ENCODE measurements at places on chromosomes 3 and 15. TPM values are rescaled to one million over a fixed set of nuclear protein-coding genes. Genes with fewer than 3 reads are reported as not detected.

DNA sequence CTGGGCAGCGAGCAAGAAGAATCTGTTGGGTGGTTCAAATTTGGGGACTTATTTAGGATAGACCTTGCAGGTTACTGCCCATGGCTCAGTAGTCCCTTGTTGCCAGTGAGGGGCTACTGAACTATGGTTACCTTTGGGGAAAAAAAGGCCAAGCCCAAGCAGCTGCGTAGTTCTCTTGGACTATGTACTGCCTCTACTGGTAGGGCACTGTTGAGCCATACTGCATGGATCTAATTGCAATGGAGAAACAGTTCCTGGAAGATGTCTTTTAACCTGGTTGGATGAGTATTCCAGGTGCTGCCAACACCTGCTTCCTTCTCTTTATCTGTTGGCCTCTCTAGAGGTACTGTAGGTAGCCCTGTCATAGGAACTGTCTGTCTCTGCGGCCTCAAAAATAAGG is 671.9 kb upstream of the CBLB start:
- no peak for DNase-seq
- H3K27me3 ChIP-seq: no peaks in the 10 kb centered on the region
- H3K36me3 ChIP-seq: peaks cover 6% of the 10 kb centered on the region
- peaks cover 7% of the 10 kb centered on the region for H3K4me1 ChIP-seq
- H3K27ac ChIP-seq: no peak overlapping the region
- H3K4me3 ChIP-seq: no peak overlapping the region

- peak overlapping the region; percentile 29 for H3K27ac ChIP-seq
- peaks cover 71% of the 10 kb centered on the region for H3K4me1 ChIP-seq
- H3K27me3 ChIP-seq: no peaks in the 10 kb centered on the region
- no peak overlapping the region for H3K4me3 ChIP-seq
- no peak for DNase-seq
Observed at GRCh38 chr15:51853998-51854397, 24.5 kb downstream of the TMOD3 start.

DNA sequence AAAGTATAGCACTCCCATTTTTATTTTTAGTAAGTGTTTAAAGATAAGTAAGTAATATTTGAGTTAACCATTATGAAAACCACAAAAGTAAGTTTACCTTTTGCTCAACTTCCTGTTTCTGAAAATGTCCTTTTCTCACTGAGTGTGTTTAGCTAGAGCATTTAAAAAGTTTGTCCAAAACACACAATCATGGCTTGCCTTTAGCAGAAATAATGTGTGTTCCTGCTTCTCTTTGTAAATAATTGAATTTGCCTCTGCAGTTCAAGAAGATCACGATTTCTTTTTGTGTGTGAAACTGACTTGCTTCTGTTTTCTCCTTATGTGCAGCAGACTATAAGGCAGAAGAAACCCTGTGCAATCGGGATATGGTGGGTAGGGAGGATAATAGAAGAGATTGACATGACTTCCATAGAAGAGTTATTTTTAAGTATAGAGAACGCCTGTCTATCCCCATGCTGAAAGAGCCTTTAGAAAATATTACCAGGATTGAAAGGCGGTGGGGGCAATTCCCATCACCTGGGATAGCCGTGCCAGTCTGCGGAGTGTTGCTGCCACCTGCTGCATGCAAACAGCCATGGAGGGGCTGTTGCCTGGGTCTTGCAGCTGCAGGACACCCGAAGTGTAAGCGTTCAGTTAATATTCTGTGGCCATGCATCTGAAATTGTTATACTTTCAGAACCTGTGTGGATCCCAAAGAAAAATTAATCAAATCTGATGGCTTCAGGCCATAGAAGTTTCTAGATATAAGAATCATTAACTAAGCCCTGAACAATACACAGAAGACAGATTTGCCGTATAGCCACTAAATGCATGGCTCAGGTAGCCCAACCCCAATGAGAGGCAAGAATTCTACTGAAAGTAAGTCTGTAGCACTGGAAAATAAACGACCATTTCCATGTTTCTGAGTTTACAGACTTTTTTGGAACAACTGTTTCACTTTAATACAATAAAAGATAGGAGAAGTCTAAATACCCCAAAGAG is 2.4 kb upstream of the CD96 start:
- H3K4me1 ChIP-seq: peaks cover 23% of the 10 kb centered on the region
- no peak overlapping the region for H3K4me3 ChIP-seq
- DNase-seq: no peak
- H3K36me3 ChIP-seq: no peaks in the 10 kb centered on the region
- H3K27ac ChIP-seq: no peak overlapping the region

DNA sequence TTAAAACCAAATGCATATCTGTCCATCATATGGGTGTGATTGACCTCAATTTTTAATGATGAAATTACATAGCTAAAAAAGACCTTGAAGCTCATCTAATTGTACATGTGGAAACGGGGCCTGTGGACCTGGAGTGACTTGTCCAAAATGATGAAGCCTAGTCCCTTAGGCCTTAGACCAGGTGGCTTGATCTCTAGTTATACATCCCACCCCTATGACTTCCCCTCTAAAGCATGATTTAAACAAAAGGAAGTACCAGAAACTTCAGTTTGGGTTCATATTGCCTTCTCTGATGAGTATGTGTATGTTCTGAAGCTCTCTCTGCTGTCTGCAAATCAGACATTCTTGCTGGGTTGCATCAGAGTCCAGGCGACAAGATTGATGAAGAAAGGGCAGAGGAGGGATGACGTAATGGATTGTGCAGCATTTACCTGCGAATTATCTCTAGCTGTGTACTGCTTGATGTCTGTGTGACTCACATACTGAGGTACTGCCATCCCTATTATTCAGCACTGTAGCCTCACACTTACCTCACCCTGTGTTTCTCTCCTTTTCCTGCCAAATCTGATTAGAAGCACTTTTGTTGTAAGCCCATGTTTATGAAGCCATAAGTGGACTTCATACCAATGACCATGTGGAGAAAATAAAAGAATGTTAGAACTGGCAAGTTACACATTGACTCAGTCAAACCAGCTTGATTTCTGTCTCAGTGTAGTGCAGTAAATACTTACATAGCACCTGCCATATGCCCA is 111.5 kb downstream of the FILIP1L start:
- H3K27me3 ChIP-seq: no peaks in the 10 kb centered on the region
- H3K36me3 ChIP-seq: no peaks in the 10 kb centered on the region
- peaks cover 21% of the 10 kb centered on the region for H3K4me1 ChIP-seq
- DNase-seq: no peak

DNA sequence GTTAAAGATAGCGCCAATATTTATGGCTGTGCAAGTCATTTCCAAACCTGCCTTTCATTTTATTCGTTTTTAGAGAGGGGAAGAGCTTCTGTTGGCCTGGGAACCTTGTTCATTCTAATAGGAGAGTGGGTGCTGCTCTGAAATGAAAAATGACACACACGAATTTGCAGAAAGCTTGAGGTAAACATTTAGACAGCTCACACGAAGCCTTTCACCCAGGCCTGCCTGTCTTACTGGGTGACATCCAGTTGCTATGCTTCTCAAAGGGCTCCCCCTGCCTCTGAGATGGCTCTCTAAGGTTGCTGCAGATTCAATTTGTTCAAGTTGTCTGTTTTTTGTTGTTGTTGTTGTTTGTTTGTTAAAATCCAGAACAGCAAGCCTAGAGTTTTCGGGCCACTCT is 18.2 kb downstream of the PEX5L start:
- H3K27me3 ChIP-seq: no peaks in the 10 kb centered on the region
- DNase-seq: no peak
- H3K36me3 ChIP-seq: no peaks in the 10 kb centered on the region
- H3K27ac ChIP-seq: no peak overlapping the region

DNA sequence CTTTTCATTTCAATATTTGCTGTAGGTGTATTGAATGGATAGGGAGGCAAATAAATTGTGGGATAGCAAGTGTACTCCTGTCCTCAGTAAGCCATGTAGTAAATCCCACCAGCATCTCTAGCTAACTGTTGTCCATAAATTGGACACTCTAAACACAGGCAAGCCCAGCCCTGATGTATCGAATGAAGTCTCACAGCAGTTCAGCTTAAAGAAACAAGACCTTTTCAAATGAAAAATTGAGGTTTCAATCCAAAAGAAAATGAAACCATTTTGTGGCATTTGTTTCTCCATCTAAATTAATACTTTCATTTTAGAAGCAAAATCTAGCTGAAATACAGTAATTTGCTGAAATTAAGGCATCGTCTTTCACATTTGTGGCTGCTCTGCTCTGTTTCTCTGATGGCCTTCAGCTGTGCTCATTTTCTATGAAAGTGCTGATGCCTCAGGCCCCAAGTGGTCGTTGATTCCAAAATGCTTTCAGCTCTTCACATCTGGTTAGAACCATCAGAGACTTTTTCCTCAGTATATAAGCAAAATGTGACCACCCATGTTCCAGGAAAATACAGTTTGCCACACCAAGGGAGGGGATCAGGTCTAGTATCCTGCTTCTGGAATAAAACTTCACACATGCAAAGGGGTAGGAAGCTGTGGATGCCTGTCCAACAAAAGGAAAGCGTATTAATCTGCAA is 245.0 kb downstream of the ZMAT3 start:
- DNase-seq: no peak
- H3K4me3 ChIP-seq: no peak overlapping the region
- H3K27me3 ChIP-seq: no peaks in the 10 kb centered on the region
- peaks cover 7% of the 10 kb centered on the region for H3K4me1 ChIP-seq
- no peak overlapping the region for H3K27ac ChIP-seq
- H3K36me3 ChIP-seq: no peaks in the 10 kb centered on the region

SH2D7 gene
- total RNA-seq: not detected

DNA sequence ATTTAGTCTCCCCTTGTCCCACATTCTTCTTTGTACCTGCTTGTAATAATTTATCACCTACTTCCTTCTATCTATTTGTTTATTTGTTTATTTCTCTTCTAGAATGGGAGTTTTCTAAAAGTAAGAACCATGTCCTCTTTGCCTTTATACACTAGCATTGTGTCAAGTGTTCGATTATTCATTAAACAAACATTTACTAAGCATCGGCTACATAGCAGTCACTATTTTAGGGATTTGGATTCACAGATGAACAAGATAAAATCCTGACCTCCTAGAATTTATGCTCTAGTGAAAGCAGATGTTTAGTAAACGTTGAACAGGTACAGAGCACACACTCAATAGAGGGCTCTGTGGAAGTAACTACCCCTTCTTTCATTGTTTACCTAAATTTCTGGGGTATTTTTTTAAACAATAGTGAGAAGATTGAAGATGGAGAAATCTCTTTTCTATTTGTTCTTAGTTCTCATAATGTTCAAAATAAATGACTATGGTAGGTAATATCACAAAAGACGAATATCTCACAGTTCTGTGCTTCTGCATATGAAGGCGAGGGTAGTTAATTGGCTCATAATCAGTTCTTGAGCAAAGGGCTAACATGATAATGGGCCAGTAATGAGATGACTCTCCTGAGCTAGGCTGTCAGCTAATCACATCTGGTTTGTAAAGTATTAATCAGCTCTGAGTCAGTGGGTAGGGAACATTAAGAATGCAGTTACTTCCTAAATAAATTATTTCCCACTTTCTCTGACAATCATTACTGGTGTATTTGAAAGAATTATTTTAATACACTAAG is 111.9 kb downstream of the SLC9A9 start:
- no peaks in the 10 kb centered on the region for H3K36me3 ChIP-seq
- H3K4me3 ChIP-seq: no peak overlapping the region
- H3K27me3 ChIP-seq: no peaks in the 10 kb centered on the region
- no peak overlapping the region for H3K27ac ChIP-seq

- H3K27me3 ChIP-seq: no peaks in the 10 kb centered on the region
- H3K27ac ChIP-seq: peak overlapping the region; percentile 81
- H3K36me3 ChIP-seq: no peaks in the 10 kb centered on the region
- no peak overlapping the region for H3K4me3 ChIP-seq
- DNase-seq: no peak
Observed at GRCh38 chr15:40379853-40380252, 2.7 kb upstream of the KNSTRN start.

DNA sequence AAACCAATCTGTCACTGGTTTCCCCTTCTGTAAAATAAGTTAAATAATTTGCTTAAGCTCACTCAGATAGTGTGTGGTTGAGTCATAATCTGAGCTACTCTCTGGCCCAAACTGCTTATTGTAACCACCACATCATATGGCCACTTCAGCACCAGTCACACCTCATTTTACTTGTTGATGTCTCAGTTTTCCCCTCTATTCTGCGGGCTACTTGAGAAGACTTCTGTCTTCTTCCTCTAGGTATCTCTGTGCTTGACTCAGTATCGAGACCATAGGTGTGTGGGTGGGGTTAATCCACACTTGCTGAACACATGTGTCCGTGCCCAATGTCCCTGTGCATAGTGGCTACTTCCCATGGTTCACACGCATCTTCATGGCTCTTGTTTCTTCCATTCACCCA is 32.9 kb downstream of the CRYGS start:
- peaks cover 54% of the 10 kb centered on the region for H3K27me3 ChIP-seq
- DNase-seq: no peak
- H3K27ac ChIP-seq: no peak overlapping the region
- H3K36me3 ChIP-seq: no peaks in the 10 kb centered on the region

CD200 gene
- total RNA-seq: 0.27 TPM

Measured in osteocyte (in vitro differentiated cells).